ENCODE measurements at places on chromosomes 11 and 22.
A peak's percentile ranks its signal among the peaks of the same experiment; 100 is the strongest.

DNA sequence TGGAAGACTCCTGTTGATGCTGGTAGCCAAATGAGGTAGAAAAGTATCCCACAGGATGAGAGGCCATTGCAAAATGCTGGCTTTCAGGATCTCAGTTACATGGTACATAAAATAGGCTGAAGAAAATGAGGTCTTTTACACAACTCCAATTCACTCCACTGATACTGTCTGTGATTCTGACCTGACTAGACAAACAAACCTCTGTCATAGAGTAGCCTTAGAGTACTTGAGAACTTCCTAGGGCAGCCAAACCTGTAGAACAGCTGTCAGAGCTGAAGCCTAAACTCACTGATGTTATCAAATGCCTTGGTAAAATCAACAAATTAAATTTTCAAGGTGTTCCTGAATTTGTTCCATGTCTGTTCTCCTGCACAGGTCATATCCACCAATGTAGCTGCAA, 26.2 kb upstream of the POGLUT3 start:
- DNase-seq, result no peak

GRCh38 chr11:116869610-116870009, 32.2 kb upstream of the APOA1 start:
- DNase-seq, result no peak

- no peak for DNase-seq
These were observed 16.6 kb downstream of the YPEL1 start for GRCh38 chr22:21719024-21719423.

GRCh38 chr11:76772100-76772782, 10.9 kb upstream of the TSKU start:
- DNase-seq, result no peak

GRCh38 chr11:33790040-33790439, 15.7 kb upstream of the FBXO3 start:
- DNase-seq, result no peak

DNA sequence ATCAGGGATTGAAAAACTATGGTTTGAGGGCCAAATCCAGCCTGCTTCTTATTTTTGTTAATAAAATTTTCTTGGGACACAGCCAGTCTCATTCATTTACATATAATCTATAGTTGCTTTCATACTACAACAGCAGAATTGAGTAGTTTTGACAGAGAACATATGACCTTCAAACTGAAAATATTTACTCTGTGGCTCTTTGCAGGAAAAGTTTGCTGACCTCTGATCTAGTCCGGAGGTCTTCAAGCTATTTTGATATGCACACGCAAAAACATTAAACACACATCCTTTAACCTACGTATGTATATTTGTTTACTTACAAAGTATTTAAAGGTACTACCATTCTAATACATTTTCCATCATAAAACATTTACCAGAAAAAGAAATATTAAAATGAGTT, 76.5 kb upstream of the LARGE1 start:
- DNase-seq, result no peak

DNA sequence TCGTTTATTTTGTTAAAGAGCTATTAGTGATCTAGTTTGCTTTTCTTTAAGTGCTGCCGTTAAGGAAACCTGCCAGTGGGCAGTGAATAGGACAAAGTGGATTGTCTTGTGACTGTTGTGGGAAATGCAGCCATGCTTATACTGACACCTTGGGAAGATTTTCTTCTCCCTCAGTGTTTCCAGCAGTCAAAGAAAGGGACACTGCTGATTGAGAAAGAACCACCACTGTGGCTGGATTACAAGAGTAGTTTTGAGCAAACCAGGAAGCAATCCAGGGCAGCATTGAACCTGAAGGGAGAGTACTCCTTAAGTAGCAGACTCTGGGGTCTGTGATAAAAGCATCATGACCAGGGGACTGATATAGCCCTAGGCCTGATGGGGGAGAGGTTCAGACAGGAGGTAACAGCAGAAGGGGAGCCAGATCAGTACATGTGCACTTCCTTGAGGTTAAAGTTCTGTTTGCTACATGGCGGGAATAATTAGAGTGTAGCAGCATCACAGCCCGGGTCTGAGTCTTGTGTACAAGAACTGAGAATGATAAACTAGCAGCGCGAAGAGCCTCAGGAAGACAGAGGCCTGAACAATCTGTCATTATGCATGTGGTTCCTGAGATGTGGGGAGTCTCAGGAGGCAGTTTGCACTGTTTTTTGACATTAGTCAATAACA, 167.8 kb downstream of the C11orf91 start:
- no peak for DNase-seq

GRCh38 chr11:132872211-132872610, 660.1 kb downstream of the OPCML start:
- DNase-seq, result no peak

DNA sequence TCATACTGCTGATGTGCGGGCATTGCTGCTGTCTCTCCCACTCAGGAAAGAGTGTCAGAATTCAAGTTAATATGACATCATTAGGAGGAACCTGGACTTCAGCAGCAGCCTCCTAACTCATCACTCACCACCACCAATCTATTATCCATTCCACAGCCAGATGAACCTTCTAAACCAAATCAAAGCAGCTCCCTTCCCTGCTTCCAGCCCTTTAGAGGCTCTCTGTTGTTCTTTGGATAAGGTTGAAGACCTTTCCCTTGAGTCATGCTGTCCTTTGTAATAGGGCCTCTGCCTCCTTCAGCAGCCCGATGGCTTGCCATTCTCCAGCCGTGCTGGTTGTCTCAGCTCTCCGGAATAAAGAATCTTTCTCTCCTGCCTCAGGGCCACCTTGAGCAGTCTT, 301.3 kb downstream of the DDX10 start:
- no peak for DNase-seq

- DNase-seq, result no peak
These were observed 54.6 kb downstream of the GRIK4 start for GRCh38 chr11:120566176-120566575.

DNA sequence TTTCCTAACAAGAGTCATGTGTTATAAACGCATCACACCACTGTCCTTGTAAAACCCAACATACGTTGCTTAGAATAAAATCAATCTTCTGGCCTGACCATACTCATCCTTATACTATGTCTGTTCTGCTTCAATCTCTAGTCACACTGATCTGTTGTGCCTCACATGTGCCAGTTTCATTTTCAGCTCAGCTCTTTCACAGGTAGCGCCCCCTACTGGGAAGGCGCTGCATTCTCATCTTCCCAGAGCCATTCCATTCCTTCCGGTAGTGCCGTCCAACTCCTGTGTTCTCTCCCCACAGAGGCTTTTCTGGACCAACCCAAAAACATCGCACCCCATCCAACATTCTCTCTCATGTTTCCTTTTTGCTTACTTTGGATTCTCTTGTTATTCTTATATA, 22.2 kb downstream of the CASP5 start:
- DNase-seq, result peak; percentile 17

GRCh38 chr11:113952588-113952987, 22.3 kb upstream of the HTR3A start:
- DNase-seq, result peak; percentile 28

DNA sequence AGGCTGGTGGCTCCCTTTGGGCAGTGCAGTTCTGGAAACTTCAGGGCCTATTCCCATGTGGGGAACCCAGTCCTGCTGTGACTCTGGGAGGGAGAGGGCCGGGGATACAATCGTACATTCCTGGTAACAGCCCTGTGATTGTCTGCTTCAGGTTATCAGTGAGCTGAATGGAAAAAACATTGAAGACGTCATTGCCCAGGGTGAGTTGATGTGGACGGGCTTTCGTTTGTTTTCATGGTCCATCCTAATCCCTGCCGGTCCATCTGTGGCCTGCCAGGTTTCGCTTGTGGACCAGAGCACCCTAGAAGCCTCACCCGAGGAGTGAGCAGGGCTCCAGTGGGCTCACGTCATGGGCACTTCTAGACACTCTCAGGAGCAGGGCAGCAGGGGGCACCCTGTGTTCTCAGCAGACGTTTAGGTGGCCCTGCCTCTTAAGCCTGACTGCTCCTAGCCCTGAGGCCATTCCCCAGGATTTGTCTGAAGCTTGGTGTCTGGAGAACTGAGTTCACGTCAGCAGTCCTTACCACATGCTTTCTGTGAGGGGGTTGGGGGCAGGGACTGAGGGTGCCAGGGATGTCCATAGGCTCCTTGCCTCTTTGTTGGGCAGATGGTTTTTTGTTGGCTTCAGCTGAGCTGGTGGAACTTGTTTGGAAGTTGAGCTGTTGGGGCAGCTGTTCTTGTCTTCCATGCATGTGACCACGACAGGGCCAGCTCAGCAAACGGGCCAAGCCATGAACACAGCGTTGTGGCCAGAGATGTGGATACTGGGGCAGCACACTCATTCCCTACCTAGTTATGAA, 1.9 kb downstream of the RPLP2 start:
- peak; percentile 69 for DNase-seq

DNA sequence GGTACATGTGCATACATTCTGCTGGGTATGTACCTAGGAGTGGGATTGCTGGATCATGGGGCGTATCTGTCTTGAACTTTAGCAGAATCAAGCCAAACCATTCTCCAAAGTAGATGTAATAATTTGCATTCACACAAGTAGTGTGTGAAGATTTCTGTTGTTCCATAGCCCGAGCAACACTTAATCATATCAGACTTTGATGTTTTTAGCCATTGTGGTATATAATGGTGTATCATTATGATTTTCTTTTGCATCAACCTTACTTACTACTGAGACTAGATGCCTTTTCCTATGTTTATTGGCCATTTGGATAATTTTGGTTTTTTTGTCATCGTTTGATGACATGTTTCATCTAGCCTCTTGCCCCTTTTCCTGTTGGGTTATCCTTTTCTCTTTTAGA, 72.0 kb upstream of the TNRC6B start:
- DNase-seq, result no peak

DNA sequence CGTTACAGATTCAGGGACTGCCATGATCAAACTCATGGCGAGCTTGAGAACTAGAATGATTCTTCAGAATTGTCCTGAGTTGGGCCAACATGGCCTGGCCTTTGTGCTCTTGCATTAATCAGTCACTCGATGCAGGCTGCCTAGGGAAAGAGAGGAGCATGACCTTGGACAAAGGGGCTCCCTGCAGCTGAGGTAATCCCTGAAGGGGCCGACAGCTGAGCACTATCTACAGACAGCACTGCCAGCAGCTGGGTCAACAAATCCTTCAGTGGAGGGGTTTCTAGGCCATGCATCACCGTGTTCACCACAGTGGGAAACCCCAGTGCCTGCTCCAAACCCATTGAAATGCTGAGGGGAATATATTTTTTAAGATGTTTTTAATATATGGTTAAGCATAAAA, 159.5 kb upstream of the POU2AF2 start:
- no peak for DNase-seq

GRCh38 chr22:25844601-25845000, 102.6 kb downstream of the MYO18B start:
- no peak for DNase-seq

DNA sequence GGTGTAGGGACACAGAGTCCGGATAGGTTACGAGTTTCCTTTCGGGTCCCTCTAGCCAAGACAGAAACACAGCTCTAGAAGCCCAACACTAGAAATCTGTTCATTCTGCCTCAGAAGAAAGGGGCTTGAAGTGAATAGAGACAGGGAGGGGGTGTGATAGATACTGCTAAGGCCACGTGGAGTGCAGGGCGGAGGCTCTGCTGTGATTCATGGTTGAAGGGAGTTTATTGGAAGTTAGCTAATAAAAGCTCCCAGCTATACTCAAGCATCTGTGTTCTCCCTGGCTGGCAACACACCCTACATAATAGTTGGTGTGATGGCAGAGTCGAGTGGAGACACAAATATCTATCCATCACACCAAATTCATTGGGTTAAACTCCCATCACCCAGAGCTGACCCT, 337.4 kb downstream of the CADM1 start:
- no peak for DNase-seq

GRCh38 chr11:114165326-114166230, 106.1 kb downstream of the ZBTB16 start:
- no peak for DNase-seq

GRCh38 chr22:23072911-23073491, 2.7 kb downstream of the GNAZ start:
- DNase-seq, result no peak

- peak; percentile 81 for DNase-seq
These were observed 92.8 kb upstream of the APOA1 start for GRCh38 chr11:116930177-116930576.

GRCh38 chr22:24357547-24357946, 69.9 kb upstream of the ADORA2A start:
- no peak for DNase-seq

GRCh38 chr11:134200688-134201087, 23.1 kb downstream of the NCAPD3 start:
- no peak for DNase-seq

DNA sequence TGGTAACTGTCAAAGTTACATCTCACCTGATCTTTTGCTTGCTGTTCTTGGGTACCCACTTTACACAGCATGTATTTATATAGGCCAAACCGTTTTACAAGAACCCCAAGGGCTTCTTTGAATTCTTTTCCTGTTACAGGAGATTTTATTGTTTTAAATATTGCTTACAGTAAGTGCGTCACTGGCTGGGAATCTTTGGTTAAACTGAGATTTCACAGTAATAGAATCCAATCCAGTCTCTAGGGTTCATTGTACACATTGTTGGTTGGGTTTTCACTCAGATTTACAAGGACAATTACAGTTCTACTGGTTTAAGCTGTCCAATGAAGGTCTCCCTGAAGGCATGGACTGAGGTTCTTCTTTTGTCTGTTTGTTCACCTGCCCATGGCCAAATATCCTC, 171.7 kb downstream of the INSC start:
- no peak for DNase-seq

- peak; percentile 54 for DNase-seq
These were observed 137.1 kb upstream of the CTSC start for GRCh38 chr11:88474655-88475054.

GRCh38 chr22:19853879-19854777, 546 bp downstream of the GNB1L start:
- DNase-seq, result peak; percentile 31

- DNase-seq, result no peak
These were observed 47.0 kb upstream of the ALKBH3 start for GRCh38 chr11:43833657-43834073.

- DNase-seq, result no peak
These were observed 77.3 kb upstream of the HORMAD2 start for GRCh38 chr22:30002861-30003486.

GRCh38 chr11:11789735-11790369, 51.9 kb upstream of the USP47 start:
- peak; percentile 60 for DNase-seq

DNA sequence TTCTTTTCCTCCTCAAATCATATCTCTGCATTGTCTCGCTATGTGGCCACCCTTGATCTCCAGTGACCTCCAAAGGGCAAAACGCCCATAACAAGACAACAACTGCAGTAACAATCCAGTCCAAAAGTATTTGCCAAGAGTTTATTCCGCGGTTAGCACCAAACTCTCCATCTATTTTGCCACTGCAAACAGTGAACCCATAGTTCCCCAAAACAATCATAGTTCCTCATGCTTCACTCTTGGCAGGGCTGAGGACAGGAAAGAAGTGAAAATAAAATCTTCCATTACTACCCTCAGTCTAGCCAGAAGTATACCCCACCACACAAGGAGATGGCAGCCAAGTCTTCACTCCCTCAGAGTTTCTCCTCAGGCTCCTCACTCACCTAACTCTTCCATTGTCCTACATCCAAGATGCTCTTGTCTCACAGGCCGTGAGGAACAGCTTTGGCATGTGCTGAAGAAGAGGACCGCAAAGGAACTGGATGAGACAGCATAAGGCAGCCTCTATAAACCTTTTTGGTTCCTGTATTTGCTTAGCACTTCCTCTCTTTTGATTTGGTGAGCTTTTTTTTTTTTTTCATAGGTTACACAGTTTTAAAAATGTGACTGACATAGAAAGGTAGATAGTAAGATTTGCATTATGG, at the start of gene LPXN:
Gene LPXN (minus strand): TSS at position 480 of the 644 bp plus-strand sequence. CDS start 84 bp downstream, at position 396.
- DNase-seq, result peak; percentile 85
